ENCODE measurements at places on chromosomes 1 and 21.
A peak's percentile ranks its signal among the peaks of the same experiment; 100 is the strongest.

DNA sequence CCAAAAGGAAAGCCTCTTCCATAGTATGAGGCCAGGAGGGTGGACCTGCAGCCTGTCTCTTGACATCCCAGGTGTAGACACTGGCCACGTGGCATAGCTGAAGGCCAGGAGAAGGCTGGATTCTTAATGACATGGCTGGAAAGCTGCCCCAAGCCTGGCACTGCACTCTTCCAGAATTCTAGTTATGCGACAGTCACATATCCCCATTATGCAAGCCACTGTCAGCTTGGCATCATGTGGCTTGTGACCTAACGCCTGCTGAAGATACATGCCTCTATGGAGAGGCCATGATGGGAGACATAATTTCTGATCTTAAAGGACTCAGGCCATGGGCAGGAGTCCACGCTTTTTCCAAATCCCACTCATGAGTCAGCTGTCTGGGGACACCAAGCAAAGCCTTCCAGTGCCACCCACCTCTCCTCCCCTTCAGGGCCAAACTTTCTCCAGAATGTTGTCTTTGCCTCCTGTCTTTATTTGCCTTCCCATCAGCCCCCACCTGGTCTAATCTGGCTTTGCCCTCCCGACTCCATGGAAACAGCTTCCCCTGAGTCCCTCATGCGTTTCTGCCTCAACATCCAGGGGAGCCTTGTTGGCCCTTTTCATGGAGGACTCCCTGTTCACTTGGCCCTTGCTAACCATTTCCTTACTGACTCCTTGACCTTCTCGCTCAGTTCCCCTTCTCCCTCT lies 3.0 kb downstream of the PLA2G2A start:
- no peak for DNase-seq

GRCh38 chr1:152902636-152903035 lies 5.7 kb upstream of the IVL start:
- no peak for DNase-seq

- DNase-seq: no peak
These were observed 2.9 kb downstream of the TTC22 start for GRCh38 chr1:54798206-54798605.

DNA sequence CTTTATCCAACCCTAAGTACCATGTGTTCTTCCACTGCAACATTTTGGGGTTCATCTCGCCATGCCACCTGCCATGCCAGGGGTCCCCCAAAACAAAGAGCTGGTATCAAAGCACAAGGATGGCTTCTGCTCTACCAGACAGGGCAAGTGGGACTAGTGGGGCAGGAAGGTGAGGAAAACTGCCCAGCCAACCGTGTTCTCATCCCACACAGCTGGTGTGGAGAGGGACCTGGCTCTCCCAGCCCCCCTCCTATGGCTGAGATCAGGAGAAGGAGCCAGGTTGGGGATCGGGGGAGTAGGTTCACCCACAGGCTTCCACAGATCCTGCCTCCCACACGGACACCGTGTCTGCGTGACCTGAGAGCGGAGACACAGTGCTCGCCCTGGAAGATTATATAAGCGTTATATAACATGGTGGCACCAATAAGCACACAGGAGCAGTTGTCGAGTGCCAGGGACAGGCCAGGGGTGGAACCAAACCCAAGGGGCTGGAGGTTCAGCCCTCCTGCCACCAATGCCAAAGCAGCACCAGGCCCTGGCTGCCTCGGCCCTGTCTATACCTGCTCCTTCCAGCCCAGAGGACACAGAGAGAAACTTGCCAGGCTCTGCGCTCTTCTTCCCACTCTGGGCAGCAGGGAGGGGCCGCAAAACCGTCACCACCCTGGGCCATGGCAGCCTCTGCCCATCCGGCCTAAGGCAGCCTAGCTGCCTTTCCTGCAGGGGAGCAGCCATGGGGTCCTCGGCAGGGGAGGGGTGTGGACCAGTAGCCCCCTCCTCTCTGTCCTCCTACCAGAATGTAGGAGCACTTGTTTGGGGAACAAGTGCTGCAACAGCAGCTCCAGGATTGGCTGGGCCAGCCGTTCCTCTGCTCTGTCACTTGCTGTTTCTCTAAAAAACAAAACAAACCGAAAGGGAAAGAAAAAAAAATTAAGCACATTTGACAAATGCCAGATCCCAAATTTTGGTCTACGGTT lies 43.5 kb downstream of the CD34 start:
- DNase-seq: no peak

- DNase-seq: peak; percentile 81
These were observed 258 bp downstream of the CCT3 start for GRCh38 chr1:156337888-156338179.

DNA sequence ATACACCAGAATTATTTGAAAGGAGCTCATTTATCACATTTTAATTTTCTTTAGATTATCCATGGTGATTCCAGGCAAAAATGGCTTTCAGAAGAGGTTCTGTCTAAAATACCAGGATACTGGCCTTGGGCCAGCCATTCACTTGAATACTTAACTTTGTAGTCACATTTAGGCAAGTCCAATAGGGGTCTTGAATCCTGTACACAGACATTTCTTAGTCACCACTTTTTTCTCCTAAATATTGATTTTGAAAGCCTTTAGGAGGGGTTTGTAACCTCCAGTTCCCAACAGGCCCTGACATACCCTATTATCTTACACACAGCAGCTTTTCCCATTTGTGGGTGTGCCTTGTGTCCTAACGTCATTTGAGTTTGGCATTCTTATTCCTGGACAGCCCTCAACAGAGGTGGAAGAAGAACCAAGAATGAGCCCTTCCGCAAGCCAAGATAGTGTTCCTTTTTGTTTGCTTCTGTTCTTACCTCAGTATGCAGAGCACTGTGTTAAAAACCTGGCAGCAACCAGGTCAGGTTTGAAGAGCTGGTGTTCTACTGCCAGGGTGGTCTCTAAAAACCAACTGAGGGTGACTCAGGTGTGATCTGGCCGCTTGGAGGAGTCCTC lies 19.5 kb downstream of the MAP3K7CL start:
- DNase-seq: no peak

DNA sequence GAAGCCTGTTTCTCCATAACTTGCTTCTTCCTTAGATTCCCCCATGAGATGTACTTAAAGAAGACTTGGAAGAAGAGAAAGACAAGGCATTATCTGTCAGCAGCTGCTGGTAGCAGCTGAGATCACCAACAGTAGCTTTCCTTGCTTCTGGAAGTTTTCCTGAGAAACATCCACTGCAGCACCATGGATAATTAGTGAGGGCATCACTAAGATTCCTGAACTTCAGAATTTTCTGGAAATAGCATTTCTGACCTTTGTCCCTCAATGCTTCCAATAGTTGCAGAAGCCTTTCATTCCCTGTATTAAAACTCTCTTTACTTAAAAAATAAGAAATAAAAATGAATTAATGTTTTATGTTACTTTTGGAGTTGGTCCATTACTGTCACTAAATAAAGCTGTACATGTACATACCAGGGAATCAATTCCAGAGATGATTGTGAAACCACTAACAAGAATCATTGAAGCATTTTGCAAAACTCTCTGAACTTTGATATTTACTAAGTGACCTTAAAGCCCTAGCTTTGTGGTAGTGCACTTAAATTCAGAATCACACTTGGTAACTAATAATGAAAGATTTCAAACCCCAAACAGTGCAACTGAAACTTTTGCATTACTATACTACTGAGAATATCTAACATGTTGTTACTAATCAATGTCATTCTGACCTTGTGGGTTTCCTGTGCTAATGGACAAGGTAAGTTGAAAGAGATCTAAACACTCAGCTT lies at the start of gene CFHR4:
Gene CFHR4, plus strand, starts transcription at position 538 of the 725 bp plus-strand sequence. Its CDS starts 99 bp downstream, at position 637.
- DNase-seq: no peak

DNA sequence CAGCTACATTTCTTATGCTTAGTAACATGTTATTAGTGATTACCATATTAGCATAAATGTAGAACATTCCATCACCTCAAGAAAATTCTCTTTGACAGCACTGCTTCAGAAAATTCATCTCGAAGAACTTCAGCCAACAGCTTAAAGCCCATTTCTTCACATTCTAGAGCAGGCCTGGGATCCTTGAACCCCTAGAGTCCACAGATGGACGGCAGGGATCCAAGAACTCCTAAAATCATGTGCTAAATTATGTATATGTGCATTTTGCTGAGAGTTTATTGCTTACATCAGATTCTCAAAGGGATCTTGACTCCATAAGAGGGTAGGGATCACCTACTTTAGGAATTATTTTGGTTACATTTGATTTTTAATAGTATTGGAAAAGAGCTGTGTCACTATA lies 76.2 kb upstream of the TEKT2 start:
- no peak for DNase-seq

GRCh38 chr1:54378157-54378873 lies 27.9 kb downstream of the SSBP3 start:
- DNase-seq: no peak

DNA sequence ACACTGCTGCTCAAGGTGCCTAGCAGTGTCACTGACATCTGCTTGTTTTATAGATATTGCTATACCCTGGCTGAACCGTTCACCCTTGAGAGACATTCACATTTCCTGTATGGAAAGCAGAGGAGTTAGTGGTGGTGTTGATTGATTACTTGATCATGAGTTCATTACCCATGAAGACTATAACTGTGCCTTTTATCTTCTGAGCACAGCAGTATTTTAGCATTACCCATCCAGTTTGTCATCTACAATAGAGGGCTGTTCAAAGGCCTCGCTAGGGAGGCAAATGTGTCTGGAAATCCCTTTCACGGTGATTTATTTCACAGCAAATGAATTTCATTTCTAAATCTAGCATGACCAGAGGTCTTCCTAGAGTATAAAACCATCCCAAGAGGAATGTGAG lies 160.0 kb downstream of the DNM3 start:
- DNase-seq: no peak

- DNase-seq: no peak
These were observed 54.4 kb upstream of the TMPRSS2 start for GRCh38 chr21:41562101-41563000.

GRCh38 chr1:50742523-50742922 lies 217.5 kb downstream of the FAF1 start:
- DNase-seq: no peak

DNA sequence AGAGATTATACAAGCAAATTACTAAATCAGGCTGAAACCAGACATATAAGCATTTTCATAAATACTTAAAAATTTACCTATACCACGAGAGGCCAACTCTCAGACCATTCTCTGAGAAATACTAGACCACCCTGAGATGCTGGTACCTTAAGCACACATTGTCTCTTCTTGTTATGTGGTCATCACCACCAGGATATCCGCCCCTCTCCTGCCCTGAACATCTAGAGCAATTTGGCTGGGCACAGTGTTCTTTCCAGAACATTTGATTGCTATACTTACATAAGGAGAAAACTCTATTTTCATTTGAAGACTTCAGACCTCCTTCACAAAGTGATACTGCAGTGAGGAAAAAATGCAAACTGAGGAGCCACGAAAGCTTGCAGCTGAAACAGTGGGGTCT lies 36.2 kb upstream of the DUSP10 start:
- DNase-seq: no peak

GRCh38 chr1:224696891-224697765 lies 81.0 kb downstream of the CNIH3 start:
- peak; percentile 65 for DNase-seq

DNA sequence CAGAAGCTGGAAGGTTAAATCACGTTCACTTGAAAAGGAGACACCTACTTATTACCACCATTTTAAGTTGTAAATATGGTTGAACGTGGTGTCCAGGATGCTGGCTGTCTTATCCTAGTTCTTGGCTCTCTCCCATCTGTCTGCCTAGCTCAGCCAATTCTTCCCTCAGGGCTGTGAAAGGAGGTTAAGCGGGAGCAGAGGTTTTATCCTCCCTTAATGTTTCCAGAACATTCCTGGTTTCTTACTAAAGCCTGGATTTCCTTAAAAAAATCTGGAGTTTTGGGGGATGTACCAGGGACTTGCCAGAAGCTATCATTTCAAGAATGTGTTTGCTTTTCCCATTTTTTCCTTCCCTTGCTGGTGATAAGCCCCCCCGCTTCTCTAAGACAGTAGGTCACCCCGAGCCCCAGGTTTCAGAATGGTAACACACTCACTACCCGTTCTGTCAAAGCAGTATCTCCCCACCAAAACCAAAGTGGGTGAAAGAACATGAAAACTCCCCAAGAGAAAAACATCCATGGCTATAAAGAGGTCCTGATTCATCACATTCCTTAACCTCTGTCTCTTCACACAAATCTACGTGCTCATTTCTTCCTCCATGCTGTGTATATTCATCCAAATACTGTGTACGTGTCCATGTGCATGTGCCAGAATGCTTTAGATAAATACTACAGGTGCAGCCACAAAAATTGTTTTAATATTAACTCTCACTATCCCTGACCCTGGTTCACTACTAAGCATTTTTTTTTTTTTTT lies 114.7 kb downstream of the MAP3K21 start:
- DNase-seq: no peak

DNA sequence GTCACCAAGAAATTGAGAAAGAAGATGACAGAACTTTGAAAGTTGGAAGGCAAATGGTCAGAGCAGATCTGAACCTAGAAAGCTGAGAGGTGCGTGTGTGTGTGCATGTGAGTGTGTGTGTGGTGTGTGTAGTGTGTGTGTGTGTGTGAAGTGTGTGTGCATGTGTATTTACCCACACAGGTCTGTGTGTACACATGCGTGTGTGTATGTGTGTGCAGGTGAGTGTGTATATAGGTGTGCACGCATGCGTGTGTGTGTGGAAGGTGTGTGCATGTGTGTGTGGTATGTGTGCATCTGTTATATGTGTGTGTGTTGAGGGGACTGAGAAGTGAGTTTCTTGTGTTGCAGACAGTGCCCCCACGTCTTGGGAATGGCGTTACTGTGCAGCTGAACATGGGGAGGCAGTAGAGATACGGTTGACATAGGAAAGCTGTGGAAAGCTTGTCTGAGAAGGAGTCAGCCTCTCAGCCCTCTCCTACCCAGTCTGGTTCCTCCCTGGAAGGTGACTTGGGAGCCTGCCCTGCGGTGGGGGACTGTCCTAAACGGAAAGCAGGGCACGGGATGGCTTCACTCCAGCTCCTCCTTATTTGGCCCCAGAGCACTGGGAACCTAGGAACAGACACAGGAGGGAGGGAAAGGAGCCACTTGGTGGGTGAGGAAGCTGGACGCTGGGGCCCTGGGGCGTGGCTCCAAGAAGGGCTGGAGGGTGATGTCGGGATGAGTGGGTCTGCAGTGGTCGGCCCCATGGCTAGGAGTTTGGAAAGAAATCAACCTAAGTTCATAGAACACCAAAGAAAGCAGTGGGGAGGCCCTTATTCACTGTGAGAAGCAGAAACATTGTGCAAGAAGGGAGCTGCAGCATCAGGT lies 97.2 kb downstream of the PCBP3 start:
- no peak for DNase-seq

- peak; percentile 94 for DNase-seq
These were observed 10.9 kb upstream of the BOLA1 start for GRCh38 chr1:149888247-149888998.

- no peak for DNase-seq
These were observed 260.8 kb downstream of the GPATCH2 start for GRCh38 chr1:217369996-217370551.

DNA sequence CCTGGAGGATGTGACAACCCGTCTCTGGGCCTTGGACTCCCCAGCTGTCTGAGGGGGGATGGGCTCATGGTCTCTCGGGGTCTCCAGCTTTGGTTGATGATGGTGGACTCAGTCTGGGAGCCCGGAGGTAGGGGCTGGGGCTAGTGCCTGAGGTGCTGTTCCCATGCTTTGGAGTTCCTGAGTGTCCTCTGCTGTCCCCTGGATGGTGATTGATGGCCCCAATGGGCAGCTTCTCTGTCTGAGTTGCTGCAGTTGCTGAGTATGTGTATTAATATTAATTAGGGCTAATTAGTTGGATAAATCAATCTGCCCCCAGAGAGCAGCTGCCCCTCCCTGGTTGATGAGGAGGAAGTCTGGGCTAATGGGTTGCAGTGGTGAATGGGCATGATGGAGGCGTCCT lies 30.6 kb downstream of the FAAH start:
- no peak for DNase-seq

- no peak for DNase-seq
These were observed 47.7 kb downstream of the PPIAL4G start for GRCh38 chr1:148435406-148435805.
